ENCODE measurements at places on chromosomes 3 and 15.

GRCh38 chr3:53483821-53484220 is 10.6 kb upstream of the CACNA1D start:
- no peak for DNase-seq

DNA sequence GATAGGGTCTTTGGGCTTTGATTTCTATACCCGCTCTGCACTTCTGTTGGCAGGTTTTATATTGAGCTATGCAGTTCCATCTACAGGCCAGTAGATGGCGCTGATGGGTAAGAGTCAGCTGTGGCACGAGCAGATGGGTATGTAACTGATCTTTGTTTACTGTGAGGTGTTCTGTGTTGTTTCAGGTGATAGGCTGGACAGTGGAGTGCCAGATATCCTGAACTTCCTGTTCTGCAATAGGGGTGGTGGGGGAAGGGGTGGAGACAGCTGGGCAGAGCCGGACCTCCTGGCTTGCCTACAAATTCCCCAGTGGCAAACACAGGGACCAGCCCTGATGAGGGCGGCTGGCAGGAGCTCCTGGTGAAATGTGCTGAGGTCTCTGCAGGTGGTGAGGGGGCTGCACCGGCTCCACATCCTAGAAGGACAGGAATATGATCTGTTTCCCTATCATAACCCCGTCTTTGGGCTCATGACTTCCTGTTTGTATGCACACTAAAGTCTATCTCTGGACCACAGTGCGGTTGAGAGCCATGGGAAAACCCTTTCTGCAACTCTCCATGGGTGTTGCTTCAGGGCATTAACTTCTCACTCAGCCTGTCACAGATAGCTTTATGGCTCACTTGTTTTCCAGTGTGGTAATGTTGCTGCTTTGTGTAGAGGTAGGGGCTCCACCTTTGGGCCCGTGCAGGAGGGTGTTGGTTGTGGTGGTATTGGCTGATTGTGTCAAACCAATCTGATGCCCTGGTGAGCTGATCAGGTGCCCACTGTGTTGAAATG is 13.4 kb upstream of the FAM98B start:
- peak; percentile 43 for DNase-seq

DNA sequence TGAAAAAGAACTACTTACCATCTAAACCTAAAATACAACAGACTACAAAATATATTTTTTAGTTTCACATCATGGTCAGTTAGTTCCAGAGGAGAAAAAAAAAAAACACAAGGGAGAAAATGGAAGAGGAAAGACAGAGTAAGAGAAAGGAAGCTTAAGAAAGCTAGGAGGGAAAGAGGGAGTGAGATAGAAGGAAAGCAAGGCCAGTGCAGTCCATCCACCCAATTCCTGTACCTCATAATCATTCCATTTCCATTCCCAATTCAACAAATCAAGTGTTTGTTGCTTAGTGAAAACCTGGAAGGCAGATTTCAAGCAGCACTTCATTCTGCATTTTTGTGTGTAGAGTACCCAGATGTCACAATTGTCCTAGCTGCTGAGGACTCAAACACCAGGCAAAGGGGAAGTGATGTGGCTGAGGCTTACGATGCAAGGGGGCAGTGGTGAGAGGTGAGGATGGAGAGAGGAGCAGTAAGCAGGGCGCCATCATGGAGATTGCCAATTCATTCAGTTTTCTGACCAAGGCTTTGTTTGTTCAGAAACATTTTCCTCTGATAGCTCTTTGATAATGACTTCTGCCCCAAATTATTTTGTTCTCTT is 83.6 kb upstream of the GSK3B start:
- DNase-seq, result peak; percentile 42

- DNase-seq, result no peak
Measured at GRCh38 chr3:13273604-13274105, 146.5 kb downstream of the NUP210 start.

DNA sequence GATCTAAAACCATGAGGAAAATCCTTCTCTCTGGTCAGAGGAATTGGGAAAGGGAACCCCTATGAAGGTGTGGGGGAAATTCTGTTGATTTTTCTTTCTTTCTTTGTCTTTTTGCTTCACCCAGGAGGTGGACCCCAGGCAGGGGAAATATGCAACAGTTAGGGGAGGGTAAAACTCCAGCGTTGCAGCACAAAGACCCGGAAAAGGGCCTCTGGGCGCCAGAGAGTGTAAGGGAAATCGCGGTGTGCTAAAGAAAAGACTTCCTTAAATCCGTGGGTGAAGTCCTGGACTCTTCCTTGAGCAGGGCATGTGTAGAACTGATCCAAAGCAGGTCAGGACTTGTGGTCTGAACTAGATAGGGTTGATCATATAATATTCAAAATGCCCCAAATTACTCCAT is 11.1 kb upstream of the TBC1D21 start:
- no peak for DNase-seq
